ENCODE measurements at places on chromosomes 3 and 15. TPM values are rescaled to one million over a fixed set of nuclear protein-coding genes. Genes with fewer than 3 reads are reported as not detected.

HHATL gene
- not detected for total RNA-seq

CA12 gene
- 114 TPM for total RNA-seq

SLC28A1 gene
- not detected for total RNA-seq

GOLGA8J gene
- total RNA-seq: 0.29 TPM

ATP10A gene
- total RNA-seq: 32.9 TPM

OGG1 gene
- 25.7 TPM for total RNA-seq

SPCS1 gene
- 60.1 TPM for total RNA-seq

HDGFL3 gene
- 42.4 TPM for total RNA-seq

ZNF860 gene
- total RNA-seq: 0.59 TPM

GNAT1 gene
- not detected for total RNA-seq

TRPM1 gene
- under 0.01 TPM for total RNA-seq

CCR2 gene
- total RNA-seq: not detected

GNB4 gene
- total RNA-seq: 79.3 TPM

SLCO3A1 gene
- total RNA-seq: 5.3 TPM

PLA2G4E gene
- not detected for total RNA-seq

SLC9C1 gene
- total RNA-seq: not detected

CCR5 gene
- total RNA-seq: not detected

SYNPR gene
- not detected for total RNA-seq

TTLL13 gene
- under 0.01 TPM for total RNA-seq

GPR62 gene
- total RNA-seq: not detected

CISH gene
- 1.2 TPM for total RNA-seq

C2CD4A gene
- total RNA-seq: under 0.01 TPM

SPTSSB gene
- not detected for total RNA-seq

CACNA2D3 gene
- under 0.01 TPM for total RNA-seq

CYP11A1 gene
- 2.1 TPM for total RNA-seq

APEH gene
- total RNA-seq: 98.8 TPM

LRRC15 gene
- total RNA-seq: 3.6 TPM

STRA6 gene
- total RNA-seq: 0.36 TPM
